AML-193 (cell line): ENCODE measurements at places on chromosomes 12 and 14.

DNA sequence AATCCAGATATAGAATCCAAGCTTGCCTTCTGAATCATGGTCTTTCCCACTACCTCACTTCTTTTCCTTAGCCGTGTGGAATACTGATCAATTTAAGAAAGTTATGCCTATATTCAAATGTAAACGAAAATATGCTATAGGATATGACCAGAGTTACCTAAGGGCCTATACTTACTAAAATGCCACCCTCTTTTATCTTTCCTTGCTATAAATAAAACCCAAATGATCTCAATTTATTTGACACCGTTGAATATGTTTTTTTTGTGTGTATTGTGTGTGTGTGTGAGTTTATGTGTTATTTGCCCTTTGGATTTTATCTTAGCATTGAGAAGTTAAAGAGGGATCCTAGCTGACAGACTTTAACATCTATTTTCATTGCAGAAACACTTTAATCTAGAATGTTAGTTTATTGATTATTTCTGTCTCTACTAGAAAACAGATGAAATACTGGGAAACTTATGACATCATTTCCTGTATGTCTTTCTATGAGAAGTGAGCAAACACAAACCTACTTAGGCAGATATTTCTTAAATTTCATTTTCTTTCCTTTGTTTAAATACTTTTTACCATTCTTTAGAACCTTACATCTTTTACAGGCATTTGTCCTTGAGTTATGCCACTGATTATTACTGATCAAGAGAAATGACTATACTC is 2.0 kb upstream of the TAS2R9 start:
- DNase-seq = no peak

GRCh38 chr12:65427646-65428045 is 149.2 kb downstream of the MSRB3 start:
- no peak for DNase-seq

DNA sequence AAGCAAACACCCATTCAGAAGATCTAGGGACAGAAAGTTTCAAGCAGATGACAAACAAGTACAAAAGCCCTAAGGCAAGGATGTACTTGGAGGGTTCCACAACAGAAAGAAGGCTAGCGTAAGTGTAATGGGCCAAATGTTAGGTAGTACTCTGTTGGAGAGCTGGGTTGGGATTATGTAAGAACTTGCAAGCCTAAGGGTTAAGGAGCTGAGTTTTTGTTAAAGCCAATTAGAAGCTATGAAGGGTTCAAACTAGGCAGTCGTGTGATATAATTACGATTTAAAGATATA is 41.4 kb downstream of the HECTD1 start:
- no peak for DNase-seq

DNA sequence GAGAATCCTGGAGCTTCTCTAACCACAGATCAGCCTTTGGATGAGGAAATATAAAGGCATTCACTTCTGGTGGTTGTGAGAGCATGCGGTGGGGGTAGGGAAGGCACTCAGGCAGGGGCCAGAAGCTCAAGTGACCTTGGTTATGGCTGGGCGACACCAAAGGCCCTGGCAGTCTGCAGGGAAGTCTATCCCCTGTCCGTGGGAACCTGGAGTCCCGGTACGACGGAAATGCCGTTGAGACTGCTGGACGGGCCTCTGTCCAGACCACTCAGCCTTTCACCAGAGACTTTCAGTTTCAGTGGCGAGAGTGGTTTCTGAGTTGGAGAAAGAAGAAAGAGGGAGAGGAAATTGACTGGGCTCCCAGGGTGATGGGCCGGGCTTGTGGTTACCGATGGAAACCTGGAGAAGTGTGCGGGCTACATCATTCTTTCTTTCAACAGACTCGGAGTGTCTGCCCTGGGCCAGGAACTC is 20.9 kb downstream of the ISCA2 start:
- DNase-seq = peak; percentile 55

DNA sequence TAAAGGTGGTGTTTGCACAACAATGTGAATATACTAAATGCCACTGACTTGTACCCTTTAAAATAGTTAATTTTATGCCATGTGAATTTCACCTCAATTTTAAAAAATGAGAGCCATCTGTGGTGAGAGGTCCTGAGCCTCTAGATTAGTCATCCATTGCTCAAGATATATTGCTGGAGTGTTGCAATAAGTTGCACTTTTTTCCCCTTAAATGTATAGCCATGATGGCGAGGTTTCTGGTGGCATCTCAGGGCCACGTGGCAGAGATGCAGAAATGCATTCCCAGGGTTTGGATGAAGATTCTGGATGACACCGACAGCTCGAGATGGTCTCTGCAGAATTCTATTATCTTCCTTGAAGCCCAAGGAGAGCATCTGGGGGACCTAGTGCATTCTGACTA is 153.7 kb downstream of the AACS start:
- DNase-seq = peak; percentile 59

DNA sequence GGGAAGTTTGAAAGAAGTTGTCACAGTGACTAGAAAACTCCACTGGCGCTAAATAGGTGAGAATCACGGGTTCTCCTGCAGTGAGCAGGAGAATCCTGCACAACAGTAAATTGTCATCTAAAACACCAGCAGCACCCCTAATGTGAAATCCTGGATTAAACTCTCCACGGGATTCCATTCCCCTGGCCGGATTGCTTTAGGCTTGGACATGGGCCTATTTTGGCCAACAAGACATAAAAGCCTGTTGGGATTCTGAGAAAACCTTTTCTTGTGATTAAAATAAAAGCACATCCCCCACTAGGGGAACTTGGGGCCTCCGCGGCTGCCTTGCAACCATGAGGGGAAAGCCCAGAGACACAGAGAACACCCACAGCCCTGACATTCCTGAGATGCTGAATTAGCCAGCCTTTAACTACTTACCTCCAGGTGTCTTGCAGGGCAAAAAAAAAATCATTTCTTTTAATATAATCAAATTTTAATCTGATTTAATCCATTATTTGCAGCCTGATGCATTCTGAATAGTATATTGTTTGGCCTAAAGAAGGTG is 21.0 kb upstream of the TSPAN11 start:
- DNase-seq = no peak

GRCh38 chr14:80770114-80770908 is 171.2 kb downstream of the CEP128 start:
- DNase-seq = no peak

DNA sequence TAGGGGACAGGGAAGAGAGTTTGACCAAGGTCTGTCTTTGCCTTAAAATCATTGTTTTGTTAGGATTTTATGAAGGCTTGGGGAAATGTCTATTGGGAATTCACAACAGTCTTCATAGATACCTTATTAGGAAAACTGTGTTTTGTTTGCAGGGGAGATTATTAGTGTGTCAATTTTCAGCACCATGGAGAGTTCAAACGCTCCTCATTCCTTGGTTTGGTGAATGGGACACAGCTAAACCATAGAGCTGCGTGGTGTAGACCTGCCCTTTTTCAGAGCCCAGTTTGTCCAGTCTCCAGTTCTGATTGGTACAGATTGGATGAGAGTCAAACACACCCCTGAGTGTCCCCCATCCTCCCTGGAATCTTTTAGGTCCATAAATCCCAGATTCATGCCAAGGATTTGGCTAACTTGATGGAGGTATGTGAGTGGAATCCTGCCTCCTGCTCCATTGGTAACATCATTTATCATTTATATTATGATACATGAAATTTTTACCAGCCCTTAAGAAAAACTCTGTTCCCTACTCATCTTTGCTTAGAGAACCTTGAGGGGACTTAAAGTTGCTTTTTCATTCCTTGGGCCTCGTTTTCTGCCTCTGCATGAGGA is 12.0 kb downstream of the NGDN start:
- no peak for DNase-seq

DNA sequence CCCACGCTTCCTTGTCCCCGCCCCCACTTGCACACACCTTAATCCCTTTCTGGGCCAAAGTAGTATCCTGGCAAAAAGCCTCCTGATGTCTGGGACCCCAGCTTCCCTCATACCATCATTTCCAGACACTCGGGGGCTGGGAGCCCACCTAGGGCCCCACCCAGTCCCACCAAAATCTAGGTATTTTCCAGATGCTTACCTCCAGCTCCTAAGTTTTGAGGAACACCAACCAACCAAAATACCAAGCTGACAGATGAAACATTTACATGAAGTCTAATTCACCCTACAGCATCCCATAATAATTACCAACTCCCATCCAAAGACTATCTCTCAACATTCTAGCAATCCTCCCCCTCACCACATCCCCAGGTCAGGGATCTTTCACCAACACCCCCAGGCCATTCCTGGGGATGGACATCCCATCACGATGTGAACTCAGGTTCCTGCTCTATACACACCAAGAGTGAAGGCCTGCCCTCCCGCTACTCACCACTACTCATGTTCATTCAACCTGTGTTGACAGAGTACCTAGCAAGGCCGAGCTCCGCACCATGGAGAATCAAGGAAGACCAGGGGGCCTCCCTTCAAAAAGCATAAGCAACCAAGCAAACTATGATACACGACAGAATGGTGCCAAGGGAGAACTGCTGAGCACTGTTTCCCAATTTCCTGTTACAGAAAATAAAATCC is 1.6 kb upstream of the CHD4 start:
- peak; percentile 12 for DNase-seq

- peak; percentile 25 for DNase-seq
Measured at GRCh38 chr12:109170324-109170723, 53.9 kb downstream of the ACACB start.

DNA sequence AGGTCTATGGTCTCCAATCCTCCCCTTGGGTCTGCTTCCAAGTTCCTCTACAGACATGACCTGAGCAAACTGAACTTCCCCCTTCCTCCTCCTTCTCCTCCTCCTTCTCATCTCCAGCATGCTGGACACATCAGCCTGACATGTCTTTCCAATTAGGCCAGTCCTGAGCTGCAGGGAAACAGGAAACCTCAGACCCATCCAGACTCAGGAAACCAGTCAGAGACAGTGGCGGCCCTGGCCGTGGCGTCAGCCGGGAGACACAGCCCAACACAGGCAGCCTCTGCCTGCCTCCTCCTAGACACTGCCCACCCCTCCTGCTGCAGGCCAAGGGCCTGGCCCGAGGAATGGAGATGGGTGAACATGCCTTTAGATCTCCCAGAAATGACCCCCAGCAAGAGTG is 468.8 kb downstream of the BCL11B start:
- DNase-seq = no peak

DNA sequence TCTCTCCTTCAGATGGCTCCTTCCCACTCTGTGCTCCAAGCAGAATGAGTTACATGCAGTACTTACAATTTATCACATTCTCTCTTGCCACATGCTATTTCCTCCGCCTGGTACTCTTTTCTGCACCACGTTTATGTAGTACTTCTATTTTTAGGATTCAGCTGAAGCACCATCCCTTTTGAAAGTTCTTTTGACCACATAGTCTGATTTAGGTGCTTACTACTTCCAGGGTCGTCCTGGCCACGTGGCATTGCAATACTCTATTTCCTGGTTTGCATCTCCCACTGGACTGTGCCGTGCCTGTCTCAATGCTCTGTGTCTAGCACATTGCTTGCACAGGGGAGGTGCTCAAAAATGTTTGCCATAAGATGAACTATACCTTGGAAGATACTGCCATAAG is 16.3 kb upstream of the TBC1D30 start:
- no peak for DNase-seq

GRCh38 chr14:94679937-94680861 is 68.0 kb downstream of the SERPINA3 start:
- no peak for DNase-seq

DNA sequence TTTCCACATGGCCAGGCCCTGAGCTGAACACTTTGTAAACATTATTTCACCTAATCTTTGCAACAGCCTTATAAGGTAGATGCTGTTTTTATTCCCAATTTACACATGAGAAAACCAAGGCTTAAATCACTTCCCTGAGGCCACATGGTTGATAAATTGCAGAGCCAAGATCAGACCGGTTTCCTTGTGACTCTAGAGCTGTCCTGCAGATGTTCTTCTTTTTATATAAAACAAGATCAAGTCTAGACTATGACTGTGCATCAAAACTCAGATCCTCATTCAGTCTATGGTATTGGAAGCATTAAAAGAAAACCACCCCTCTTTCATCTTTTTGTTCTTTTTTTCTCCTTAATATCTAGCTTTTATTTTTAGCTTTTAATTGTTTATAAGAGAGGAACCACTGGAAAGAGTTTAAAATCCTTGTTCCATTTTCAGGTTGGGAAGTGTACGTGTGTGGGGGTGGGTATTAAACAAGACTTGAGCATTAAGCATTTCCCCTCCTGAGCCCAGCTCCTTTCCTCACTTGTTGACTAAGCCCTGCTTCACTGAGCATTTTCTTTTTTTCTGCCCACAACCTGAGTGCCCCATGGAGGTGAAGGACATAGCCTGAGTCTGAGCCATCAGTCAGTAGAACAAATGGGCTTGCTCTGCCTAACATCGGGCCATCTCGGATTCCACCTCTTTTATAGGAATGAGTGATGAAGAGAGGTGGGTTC is 45.4 kb downstream of the GPATCH2L start:
- no peak for DNase-seq

DNA sequence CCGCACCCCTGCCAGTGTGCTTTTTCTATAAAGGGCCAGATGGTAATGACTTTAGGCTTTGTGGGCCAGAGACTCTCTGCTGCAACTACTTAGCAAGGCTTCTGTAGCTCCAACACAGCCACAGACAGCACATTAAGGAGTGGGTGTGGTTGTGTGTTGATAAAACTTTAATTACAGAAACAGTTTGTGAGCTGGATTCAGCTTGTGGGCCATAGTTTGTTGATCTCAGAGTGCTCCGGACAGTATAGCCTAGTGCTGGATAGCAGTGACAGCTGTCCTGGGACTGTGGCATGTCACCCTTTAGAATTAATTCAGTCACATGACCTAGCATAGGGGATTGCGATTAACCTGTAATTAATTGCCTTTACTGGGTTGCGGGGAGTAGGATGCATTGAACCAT is 109.7 kb downstream of the ZNF664 start:
- DNase-seq = no peak

GRCh38 chr12:67355428-67356379 is 86.5 kb downstream of the CAND1 start:
- DNase-seq = peak; percentile 6

GRCh38 chr12:3224530-3224903 is 147.3 kb downstream of the TSPAN9 start:
- no peak for DNase-seq

DNA sequence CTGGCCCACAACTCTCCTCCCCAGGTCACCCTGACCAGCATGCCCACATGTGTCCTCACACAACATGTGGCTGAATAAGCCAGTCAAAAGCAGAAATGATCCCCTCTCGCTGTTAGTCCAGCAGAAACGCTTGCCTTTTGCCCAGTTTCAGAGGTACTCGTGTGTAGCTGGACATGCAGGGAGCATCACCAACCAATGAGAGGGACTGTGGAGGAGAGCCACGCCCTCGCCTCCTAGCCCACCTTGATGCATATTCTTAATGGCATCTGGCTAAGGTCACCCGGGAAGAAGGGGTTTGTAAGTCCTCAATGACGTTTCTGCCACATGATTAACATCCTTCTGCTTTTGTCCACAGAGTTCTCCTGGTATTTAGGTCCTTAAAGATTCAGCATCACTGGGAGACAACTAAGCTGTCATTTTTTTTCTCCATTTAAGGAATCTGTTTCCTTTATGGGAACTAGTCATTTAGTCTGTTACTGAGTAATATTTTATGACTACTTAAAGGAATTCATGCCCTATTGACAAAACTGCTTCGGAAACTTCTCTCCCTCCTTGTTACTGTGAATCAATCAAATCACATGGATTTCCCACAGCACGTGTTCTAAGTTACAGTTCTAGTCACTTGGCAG is 134.0 kb downstream of the GCH1 start:
- no peak for DNase-seq
